ENCODE measurements at places on chromosomes 4 and X.

GRCh38 chr4:76199664-76200211 lies 13.9 kb downstream of the SCARB2 start:
- DNase-seq = peak; percentile 28

GRCh38 chr4:87865288-87865687 lies 32.5 kb downstream of the MEPE start:
- DNase-seq = peak; percentile 46

GRCh38 chrX:129741880-129742758 lies 3.3 kb downstream of the XPNPEP2 start:
- DNase-seq = no peak

DNA sequence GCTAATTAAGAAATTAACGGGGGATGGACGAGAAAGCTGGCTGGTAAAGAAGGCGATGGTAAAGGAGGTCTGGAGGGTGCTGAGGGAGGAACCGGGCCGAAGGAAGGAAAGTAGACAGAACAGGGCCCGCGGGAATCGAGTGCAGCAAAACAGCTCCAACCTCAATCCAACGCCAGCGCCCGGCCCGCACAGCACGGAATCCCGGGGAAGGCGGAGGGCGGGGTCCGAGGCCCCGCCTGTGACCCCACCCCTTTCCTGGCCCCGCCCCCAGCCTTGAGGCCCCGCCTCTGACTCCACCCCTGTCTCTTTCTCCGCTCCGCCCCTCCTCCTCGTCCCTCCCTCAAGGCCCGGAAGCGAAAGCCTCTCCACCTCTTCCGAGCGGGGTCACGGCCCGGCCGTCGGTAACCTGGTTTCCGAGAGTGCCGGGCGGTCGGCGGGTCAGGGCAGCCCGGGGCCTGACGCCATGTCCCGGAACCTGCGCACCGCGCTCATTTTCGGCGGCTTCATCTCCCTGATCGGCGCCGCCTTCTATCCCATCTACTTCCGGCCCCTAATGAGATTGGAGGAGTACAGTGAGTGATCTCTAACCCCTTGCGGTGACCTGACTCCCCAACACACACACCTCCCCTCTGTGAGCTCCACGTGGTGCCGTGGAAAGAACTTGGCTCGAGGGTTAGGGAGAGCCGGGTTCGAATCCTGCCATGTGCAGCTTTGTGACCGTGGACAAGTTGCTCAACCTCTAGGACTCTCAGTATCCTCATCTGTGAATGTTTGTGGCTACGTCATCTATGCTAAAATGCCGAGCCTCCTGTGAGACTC lies at the start of gene SMIM20:
Gene SMIM20 (plus strand): TSS at position 370 of the 819 bp plus-strand sequence. CDS start 94 bp downstream, at position 464.
- DNase-seq = peak; percentile 94

DNA sequence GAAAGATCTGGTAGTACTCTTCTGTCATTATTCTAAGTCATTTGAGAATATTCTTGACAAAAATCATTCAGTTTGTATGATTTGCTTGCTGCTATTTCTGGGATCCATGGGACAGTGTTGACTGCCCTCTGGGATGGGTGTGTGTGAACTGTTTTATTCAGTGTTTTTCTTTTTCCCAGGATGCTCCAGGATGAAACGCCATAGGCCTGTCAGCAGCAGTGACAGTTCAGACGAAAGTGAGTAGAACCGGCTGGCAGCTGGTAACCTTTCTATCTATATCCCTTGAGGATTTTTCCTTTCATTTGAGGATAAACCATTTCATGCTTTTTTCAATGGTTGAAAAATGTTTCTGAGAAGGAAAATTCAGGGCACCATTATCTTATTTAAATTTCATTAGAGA lies 72.5 kb downstream of the JADE3 start:
- no peak for DNase-seq

DNA sequence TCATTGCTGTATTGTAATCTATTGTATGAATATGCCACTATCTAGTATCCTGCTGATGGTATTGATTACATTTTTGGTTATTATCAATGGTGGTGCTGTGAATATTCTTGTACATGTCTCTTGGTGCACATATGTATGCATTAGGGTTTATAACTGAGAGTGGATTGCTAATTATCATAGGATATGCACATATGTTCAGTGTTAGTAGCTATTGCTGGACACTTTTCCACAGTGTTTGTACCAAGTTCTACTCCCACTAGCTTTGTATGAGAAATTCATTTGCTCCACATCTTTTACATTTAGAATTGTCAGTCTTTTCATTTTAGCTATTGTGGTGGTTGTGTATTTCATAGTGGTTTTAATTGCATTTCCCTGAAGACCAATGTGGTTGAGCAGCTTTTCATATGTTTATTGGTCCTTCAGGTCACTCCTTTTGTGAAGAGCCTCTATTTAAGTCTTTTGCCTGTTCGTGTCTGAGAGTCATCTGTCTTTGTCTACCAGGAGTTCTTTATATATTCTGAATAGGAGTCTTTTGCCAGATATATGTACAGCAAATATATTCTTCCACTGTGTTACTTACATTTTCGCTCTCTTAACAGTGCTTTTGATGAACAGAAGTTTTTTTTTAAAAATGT lies 87.1 kb downstream of the TBC1D19 start:
- no peak for DNase-seq

- no peak for DNase-seq
Observed at GRCh38 chr4:3287271-3287971, 5.4 kb upstream of the RGS12 start.

DNA sequence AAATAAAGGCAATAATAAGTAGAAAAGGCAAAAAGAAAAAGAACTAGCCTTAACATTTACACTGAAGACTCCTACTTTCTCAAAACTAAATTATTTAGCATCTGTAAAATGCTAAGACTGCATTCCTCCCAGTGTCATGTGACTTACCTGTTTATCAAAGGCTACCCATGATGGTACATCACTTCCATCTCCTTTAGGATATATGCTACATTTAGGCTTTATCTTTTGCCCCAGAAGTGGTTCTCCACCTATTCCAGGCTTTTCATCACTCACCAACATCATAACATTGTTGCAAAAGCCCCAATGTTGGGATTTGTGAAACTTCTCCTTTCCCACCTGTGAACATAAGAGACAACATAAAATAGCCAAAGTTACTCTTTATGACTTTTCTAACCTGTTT lies 31.1 kb downstream of the EFHC2 start:
- DNase-seq = no peak

DNA sequence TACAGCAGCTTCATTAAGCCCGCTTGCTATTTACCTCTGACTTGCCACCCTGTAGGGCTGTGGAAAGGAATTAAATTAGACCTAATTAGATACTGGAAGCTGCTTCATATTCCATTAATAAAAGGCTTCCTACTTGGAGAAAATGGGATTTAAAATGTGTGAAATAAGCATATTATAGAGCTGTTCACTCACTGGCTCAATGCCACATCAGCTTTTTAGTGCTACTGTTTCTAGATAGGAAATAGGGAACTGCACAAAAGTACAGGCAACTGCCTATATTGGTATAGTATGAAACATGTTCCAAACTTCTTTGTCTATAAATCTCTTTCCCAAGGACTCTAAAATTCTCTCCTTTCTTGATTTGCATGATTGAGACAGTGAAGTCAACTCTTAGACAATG lies 407.9 kb upstream of the AADAT start:
- DNase-seq = peak; percentile 6

- no peak for DNase-seq
Observed at GRCh38 chr4:124414276-124415040, 298.1 kb downstream of the ANKRD50 start.

DNA sequence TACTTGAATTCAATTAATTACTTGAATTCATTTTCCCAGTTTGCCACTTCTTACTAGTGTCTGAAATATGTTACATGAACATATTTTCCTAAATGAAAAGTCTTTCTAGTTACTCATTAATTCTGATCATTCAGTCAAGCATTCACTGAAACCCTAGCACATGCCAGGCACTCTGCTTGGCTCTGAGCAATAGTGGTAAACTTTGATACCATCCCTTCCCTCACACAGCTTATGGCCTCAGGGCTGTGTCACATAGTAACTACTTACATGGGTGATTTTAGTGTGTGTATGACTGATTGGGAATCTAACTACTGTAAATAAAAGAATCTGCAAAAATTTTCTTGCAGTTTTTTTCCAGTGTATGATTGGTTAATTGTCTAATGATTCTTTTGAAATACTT lies 32.7 kb downstream of the METAP1 start:
- DNase-seq = no peak

DNA sequence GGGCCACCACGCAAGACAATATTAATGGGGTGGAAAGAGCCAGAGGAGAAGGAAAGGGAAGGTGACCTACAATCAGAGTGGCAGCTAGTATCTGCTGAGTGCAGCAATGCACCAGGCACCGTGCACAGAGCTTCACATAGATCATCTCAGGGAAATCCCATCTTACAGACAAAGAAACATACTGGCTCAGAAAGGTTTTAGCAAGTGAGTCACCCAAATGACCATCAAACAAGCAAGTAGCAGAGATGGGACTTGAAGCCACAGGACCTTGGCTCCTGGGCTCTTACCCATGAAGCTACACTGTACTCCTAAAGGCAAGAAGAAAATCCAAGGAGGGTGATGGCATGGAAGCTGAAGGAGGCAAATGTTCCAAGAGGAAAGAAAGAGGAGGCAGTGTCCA lies 6.8 kb downstream of the ANXA5 start:
- DNase-seq = peak; percentile 59

DNA sequence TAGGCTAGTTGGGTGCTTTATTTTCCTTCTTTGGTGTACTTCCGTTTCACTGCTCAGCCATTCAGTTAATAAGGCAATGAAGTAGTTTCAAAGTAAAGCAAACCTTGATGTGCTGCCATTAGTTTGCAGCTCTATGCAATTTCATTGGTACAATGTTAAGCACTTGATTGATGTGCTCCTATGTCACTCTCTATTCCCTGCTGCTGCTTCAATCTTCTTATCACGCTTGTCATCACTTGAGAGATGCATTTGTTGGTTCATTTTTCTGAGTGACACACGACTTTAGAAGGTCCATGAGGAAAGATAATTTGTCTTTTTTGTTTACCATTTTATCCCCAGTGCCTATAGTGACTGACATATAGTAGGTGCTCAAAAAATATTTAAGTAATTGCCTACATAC lies 871.0 kb upstream of the PABPC4L start:
- DNase-seq = no peak

DNA sequence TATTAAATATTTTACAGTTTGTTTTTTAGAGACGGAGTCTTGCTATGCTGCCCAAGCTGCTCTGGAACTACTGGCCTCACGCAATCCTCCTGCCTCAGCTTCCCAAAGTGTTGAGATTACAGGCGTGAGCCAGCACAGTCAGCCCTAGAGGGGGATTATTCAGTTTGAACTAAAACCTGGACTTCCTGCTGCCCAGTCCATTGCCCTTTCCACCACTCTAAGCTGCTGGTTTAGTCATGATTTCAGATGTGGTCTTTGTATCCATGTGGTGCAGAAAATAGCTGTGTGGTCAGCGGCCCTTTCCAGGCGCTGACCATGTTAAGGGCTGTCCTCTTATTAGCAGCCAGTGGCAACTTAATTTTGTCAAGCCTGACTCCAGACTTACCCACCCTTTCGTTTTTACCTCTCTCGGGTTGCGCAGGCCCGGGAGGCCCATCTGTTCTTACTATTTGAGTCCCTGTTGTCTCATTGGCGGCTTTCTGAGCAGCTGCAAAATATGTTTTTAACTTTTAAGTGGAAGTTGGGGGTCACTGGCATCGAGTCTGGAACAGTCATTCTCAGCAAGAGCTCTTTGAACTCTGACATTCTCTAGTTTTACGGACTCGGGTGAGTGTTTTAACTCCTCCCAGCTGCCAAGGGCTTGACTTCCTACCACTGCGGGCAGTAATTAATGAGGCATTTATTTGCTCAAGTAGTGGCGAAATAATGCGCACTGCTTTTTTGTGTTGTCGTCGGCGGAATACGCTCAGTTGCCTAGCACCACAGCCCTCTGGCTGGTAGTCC lies 773 bp upstream of the VMA21 start:
- DNase-seq = peak; percentile 57

DNA sequence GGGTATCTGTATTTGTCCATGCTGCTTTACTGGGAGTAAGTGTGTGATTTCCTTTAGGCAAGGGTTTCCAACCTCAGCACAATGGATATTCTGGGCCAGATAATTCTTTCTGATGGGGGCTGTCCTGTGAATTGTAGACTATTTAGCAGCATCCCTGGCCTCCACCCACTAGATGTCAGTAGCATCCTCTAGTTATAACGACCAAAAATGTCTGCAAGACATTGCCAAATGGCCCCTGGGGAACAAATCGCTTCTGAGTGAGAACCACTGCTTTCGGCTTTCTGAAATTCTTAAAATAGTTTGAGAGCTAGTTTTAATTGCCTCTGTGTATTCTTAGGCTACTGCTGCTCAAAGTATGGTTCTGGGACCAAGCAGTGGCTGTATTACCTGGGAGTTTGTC lies 81.2 kb upstream of the GPM6B start:
- peak; percentile 12 for DNase-seq

GRCh38 chr4:38233727-38234480 lies 273.7 kb downstream of the PTTG2 start:
- no peak for DNase-seq

DNA sequence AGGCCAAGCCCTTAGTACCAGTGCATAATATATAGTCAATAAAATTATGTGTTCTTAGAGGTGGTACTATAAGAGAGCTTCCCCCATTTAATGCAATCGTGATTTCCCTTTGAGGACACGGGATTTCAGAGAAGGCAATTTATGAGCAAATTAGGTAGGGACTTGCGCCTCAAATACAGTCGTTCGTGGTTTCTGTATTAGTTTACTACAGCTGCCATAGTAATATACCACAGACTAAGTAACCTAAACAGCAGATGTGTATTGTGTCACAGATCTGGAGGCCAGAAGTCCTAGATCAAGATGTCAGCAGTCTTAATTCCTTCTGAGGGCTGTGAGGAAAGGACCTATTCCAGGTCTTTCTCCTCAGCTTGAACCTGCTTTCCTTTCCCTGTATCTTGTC lies 1.5 kb upstream of the PUDP start:
- DNase-seq = no peak

GRCh38 chrX:139823806-139824205 lies 109.0 kb downstream of the ATP11C start:
- peak; percentile 46 for DNase-seq

DNA sequence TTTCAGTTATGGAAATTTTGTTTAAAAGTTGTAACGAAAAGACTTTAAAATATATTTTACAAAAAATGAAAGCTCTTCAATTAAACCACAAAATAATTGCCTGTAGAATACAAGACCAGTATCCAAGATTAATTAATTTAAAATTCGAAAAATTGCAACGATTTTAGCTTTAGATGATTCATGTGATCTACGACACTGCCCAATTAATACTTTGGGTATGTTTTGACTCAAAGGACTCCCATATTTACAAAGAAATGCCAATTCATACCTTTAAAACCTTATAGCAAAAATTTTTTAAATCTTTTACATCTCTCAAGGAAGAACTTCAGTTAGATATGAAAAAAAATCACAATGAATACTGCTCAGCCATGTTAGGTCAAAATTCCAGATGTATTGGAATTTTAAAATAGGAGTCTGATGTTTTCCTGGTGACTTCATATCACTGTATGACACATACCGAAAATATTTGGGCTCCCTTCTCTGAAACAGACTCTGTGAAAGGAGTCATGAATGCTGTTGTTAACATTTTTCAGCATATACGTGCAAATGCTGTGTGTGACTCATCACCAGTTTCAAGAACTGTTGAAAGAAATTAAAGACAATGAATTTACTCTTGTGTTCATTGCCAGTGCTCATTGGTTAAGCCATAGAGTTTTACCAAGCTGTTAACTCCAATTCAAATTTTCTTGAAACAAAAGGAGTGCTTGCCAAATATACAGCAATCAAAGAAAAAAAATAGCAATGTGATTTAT lies 13.8 kb upstream of the SMS start:
- DNase-seq = peak; percentile 89
